ENCODE measurements at places on chromosomes 7 and 10.

DNA sequence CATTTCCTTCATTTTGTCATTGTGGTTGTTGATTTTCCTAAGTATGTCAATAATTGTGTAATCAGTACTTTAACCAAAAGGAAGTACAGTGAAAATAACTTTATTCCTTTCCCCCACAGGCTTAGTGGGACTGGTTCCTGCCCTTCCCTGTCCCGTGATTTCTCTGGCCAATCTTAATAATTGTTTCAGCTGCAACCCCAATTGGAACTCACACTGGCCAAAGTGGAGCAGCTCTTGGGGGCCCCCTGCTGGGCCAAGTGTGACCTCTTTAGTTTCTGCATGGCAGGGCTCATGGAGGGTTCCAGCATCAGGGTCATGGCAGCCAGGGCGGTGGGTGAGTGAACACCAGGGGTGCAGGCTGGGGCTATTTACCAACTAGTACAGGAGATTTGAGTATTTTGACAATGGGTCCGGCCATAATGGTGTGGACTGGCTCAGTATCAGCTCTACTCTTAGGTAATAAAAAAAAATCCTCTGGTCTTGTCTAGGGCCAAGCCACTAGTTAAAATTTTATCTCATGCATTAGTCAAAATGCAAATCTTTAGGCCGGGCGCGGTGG, 31.7 kb downstream of the CYCS start:
- no peak for DNase-seq

- DNase-seq: no peak
These were observed at the start of gene SMO for GRCh38 chr7:129188372-129188891. Gene SMO (plus strand): TSS chr7:129188633. CDS start chr7:129189152, 519 bp downstream.

GRCh38 chr10:86347856-86348255, 18.7 kb downstream of the GRID1 start:
- no peak for DNase-seq

DNA sequence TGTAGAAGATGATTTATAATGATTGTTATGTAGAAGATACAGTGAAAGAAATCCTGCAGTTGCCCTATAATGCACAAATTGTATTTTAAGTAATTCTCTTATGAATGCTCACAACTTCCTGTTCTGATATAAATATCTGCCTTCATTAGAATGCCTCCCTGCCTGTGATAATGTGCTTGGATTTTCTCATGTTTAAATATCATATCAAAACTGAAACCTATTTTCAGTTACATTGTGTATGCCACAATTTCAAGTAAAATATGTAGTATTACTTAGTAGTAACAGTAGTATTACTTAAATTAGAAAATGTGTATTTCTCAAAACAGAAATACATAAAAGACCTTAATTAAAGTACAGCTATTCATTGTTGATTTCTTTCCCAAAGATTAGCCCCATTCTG, 41.1 kb upstream of the TFEC start:
- DNase-seq: no peak

DNA sequence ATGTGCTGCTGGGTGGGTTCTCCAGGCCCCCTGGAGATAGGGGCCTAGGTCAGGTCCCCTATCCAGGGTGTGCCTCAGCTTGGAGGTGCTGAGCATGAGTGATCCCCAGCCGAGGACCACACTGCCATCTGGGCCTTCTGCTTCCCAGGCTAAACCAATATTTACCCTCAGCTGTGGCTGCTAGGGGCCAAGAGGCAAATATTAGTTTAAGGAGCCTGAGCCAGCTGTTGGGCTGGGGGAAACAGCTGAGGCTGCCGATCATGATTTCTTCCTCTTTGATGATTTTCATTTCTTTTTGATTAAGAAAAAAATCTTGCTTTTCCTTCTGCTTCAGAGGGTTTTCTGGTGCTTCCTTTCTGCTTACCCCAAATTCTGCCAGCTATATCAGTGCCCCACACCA, 83.4 kb downstream of the NEURL1 start:
- DNase-seq: no peak

DNA sequence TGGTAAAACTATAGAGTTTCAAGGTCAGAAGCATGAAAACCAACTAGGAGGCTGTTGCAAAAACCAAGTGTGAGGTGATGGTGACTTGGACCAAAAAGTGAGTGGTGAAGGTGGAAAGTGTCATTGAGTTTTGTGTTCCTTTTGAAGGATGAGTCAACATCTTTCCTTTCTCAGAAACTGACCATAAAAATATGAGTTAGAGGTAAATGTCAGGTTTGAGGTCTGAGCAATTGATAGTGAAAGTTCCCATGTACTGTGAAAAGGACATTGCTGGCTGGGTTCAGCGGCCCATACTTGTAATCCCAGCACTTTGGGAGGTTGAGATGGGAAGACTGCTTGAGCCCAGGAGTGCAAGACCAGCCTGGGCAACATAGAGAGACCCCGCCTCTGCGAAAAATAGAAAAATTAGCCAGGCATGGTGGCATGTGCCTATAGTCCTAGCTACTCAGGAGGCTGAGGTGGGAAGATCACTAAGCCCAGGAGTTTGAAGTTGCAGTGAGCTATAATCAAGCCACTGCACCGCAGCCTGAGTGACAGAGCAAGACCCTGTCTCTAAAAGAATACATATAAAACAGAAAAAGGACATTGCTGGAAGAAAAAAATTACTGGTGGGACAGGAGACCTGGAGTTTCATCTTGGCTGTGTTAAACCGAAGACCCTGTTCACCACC, 89.3 kb upstream of the ARID5B start:
- DNase-seq: no peak

DNA sequence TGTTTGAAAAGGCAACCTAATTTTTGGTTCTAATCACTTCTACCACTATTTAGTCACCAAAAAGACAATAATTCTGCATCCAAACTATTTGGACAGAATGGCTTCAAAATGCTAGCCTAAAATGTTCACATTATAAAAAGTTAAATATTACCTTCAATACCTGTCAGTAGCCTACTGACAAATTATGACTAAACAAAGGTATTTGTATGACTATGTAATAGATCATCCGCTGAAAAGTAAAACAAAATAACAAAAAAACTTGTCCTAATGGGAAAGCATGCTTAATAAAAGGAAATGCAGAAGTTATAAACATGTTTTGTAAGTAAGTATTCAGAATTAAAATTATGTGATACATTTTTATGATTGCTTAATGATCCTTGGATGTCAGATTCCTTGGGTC, 36.6 kb downstream of the CD36 start:
- no peak for DNase-seq

DNA sequence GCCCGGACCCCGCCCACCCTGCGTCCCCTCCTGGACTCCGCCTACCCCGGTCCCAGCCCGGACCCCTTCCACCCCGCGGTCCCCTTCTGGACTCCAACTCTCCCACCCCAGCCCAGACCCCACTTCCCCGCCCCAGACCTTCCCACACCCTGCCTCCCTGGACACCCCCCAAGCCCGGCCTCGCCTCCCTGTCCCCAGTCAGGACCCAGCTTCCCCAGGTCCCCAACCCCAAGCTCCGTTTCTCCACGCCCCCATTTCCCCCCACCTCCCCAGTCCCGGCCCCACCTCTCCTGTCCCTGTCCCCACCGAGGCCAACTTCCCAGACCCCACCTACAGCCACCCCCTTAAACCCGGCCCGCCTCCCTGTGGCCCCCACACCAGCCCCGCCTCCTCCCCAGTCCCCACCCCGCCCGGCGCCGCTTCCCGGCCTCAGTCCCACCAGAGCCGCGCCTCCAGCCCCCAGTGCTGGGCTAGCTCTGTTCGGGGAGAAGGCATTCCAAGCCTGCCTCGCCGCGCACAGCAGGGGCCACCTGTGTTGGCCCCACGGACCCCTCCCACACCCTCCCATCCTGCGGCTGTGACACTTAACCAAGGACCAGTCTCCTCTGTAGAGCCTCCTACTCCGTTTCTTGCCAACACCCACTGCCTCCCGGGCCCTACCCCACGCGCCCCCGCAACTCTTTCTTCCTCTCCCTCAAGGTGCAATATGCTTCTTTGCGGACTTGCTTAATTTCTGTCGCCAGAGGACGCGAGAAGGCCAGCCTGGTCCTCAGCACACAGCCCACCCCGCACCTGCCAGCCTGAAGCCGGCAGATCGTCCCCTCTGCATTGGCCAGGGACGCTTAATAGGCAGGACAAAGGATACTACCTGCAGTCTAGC, 736 bp upstream of the ITIH5 start:
- DNase-seq: no peak

- no peak for DNase-seq
These were observed 14.0 kb downstream of the WNT2 start for GRCh38 chr7:117308891-117309290.

- DNase-seq: no peak
These were observed 2.4 kb downstream of the H2AZ2 start for GRCh38 chr7:44845451-44845850.

- no peak for DNase-seq
These were observed 21.7 kb upstream of the PWWP2B start for GRCh38 chr10:132375116-132375794.

- no peak for DNase-seq
These were observed 11.2 kb downstream of the DDC start for GRCh38 chr7:50553973-50554372.

DNA sequence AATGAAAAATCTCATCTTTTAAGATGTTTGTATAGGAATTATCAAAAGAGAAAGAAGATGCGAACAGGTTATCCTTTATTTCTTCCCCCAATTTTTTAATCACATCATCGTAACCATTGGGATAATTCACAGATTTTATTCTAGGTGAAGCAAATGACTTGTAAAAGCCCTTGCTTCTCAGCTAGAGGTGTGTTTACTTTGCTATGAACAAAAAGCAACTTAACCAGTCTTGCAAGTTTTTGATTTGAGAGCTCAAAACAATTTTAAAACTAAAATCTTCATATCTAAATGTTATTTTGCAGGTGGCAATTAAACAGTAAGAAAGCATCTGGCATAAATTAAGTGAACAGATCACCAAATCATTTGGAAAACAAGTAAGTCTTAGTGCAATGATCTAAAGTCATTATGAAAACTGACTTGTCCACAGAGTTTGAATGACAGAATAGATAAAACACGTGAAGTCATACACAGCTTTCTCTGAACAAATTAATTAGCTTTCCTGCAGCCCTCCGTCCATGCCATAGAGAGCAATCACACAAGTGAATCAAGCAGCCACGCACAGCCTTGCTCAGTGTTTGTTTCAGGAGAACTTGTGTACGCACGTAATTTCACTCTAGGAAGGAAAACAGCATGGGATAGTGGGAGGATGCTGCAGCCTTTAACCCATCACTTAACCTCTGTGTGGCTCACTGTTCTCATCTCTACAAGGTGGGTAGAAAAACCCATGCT, 85.0 kb upstream of the ZNF800 start:
- no peak for DNase-seq

- no peak for DNase-seq
These were observed 177.4 kb downstream of the CELF2 start for GRCh38 chr10:11194859-11195586.

- DNase-seq: no peak
These were observed 90.9 kb upstream of the SMNDC1 start for GRCh38 chr10:110395350-110396283.

DNA sequence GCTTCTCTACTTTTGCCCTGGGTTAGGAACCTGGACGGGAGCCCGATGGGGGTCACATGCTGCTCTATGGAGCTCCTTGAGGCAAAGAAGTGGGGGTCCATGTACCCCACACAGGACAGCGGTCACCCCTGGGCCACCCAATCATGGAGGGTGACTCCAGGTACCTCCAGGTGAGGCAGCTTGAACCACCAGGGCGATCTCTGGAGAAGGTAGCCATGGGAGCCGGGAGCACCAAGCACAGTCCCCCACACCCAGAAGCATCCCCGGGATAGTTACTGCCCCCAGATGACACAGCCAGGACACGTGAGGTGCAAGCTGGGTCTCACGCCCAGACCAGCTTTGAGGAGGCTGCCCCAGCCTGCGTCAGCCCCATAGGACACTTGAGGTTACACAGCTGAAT, 58.4 kb downstream of the C10orf143 start:
- no peak for DNase-seq

DNA sequence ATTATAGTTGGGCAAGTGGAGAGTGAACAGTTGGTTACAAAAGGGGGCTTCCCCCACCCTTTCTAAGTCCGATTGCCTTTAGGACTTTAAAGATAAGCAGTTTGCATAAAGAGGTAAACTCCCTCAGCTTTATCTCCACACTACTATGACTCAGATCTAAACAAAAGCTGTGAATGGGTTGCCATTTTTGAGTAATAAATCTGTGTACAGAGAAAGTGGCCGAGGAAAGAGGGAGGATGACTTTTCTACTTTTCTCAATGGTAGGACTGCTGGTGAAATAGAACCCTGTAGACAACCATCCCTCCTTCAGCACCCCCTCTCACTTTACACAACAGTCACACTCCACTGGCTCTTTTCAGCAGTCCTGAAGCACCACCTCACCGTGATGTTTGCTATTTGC, 71.2 kb downstream of the DNMBP start:
- no peak for DNase-seq

GRCh38 chr7:43437001-43437400, 145.9 kb upstream of the STK17A start:
- no peak for DNase-seq

- no peak for DNase-seq
These were observed 36.0 kb upstream of the PRR15 start for GRCh38 chr7:29527505-29528108.

- no peak for DNase-seq
These were observed 58.3 kb downstream of the ZNF518A start for GRCh38 chr10:96188421-96188820.

GRCh38 chr10:122441961-122442360, 12.5 kb upstream of the ARMS2 start:
- DNase-seq: no peak

DNA sequence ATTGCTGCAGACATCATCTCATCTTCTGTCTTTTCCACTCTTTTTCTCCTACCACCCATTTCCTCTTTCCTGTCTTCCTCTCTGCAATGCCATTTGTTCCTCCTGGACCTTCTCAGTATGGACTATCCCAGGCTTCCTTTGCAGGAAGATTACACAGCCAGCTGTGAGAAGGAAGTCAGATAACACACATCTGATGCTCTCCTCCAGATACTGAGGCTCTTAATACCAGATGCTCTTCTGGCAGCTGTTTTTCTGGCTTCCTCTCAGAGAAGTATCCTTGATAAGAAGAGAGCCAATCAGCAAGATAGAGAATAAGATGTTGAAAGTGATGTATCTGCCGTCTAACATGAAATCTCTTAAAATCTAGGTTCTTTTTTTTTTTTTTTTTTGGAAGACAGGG, 14.4 kb downstream of the KIAA1217 start:
- DNase-seq: no peak
